ENCODE measurements at places on chromosomes 12 and 14.
A peak's percentile ranks its signal among the peaks of the same experiment; 100 is the strongest.

GRCh38 chr14:101103321-101103901 lies 199.9 kb upstream of the RTL1 start:
- no peak for DNase-seq

- DNase-seq, result no peak
Measured at GRCh38 chr12:1779783-1780182, 40.6 kb upstream of the LRTM2 start.

DNA sequence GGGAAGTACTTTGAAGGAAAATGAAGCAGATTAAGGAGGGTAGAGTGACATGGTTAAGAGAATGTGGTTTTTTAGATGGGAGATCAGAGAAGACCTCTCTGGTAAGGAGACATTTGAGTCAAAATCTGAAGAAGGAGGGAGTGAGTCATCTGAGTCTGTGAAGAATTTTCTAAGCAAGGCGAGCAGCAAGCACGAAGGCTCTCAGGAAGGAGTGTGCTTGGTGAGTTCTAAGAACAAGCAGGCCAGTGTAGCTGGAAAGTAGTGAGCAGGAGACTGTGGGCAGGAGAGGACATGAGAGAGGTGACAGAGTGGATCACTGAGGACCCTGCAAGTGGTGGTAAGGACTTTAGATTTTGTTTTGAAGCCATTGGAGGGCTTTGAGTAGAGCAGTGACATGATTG lies 76.3 kb upstream of the FUT8 start:
- DNase-seq, result no peak

- DNase-seq, result peak; percentile 83
Measured at GRCh38 chr12:12779529-12779928, 5.9 kb upstream of the APOLD1 start.

- DNase-seq, result no peak
Measured at GRCh38 chr14:97107760-97108159, 310.6 kb downstream of the VRK1 start.

GRCh38 chr12:70774055-70774454 lies 136.8 kb upstream of the PTPRB start:
- no peak for DNase-seq

DNA sequence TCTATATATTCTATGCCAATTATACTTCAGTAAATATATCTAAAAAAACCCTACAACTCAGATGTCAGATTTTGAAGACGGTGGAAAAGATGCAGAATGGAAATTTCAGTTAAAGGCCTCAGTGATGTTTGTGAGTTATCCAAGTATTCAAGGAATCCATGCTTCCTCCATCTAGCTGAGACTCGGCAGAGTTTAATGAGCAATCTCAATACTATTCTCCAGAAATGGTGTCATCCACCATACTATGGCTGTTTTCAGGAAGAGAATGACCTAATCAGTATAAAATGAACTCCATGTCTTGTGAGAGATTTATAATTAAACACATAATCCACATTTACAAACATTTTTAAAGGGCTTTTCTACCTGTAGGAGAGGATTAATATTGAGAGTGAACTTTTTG lies 66.0 kb downstream of the KLHL28 start:
- peak; percentile 73 for DNase-seq

GRCh38 chr12:93794738-93795137 lies 117.6 kb downstream of the CRADD start:
- DNase-seq, result no peak

GRCh38 chr12:15629108-15629507 lies 160.1 kb downstream of the EPS8 start:
- DNase-seq, result peak; percentile 95

DNA sequence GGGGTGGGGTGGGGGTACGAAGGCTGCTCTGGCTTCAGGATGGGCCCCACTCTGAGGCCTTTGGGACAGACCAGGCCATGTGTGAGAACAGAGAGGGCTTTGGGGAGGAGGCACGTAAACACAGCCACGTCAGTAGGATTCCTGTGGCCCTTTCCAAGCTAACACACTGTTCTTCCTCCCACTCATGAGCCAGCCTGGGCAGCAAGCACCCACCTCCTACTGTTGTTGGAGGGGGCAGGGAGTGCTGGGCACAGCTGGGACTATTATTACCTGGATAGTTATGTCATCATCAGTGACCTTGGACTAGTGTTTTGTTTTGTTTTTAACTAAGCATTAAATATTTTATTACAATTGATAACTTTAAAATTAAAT lies 5.3 kb downstream of the CHGA start:
- DNase-seq, result no peak

GRCh38 chr12:7374423-7375144 lies 69.4 kb downstream of the CD163L1 start:
- DNase-seq, result no peak

GRCh38 chr12:94284859-94285258 lies 136.5 kb downstream of the PLXNC1 start:
- no peak for DNase-seq

- DNase-seq, result no peak
Measured at GRCh38 chr12:38158428-38159091, 158.0 kb upstream of the ALG10B start.

DNA sequence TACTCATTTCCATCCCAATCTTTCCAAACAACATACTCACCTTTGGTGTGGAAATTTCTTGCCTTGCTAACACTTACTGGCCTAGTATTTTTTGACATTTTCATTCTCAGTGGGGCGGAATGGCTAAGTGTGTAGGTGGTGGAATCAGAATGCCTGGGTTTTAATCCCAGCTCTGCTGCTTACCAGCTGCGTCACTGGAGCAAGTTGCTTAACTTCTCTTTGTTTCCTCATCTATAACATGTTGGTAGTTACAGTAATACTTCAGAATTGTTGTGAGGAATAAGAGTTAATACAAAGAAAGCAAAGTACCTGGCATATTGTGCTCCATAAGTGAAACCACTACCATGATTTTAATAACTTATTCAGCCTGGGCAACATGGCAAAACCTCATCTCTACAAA lies 3.0 kb upstream of the FAM177A1 start:
- no peak for DNase-seq

DNA sequence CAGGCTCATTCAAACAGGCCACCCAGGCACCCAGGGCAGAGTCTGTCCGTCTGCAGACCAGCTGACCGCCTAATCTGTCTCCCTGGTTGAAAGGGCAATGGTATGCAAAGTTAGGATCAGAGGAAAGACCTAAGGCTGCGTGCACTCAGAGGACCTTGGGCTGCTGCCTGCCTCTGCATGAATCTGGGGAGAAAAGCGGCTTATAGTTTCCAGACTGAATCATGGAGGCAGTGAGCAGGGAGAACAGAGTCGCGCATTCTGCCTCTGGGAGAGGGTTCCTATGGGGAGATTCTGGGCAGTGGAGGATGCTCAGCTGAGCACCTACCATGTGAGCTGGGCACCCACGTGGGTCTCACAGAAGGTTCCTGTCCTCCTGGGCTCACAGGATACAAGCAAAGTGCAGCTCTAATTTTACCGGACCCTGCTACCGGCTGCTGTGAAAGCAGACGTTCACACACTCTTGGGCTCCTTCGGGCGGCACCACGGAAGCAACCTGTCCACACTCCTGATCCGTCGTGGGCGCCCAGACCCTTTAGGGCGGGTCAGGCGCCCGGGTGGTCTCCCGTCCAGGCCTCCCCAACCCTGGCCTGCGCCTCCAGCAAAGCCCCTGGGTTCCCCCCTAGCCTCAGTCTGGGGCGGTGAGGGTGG lies 772 bp downstream of the SCARB1 start:
- DNase-seq, result no peak

GRCh38 chr12:116339062-116339461 lies 61.6 kb upstream of the MED13L start:
- no peak for DNase-seq

GRCh38 chr12:98678946-98679610 lies 34.0 kb downstream of the APAF1 start:
- no peak for DNase-seq

GRCh38 chr12:91422811-91423692 lies 240.4 kb upstream of the DCN start:
- DNase-seq, result no peak

- DNase-seq, result no peak
Measured at GRCh38 chr14:75610834-75611233, 32.4 kb downstream of the FLVCR2 start.

GRCh38 chr14:96252323-96252998 lies 3.5 kb upstream of the BDKRB1 start:
- DNase-seq, result no peak

DNA sequence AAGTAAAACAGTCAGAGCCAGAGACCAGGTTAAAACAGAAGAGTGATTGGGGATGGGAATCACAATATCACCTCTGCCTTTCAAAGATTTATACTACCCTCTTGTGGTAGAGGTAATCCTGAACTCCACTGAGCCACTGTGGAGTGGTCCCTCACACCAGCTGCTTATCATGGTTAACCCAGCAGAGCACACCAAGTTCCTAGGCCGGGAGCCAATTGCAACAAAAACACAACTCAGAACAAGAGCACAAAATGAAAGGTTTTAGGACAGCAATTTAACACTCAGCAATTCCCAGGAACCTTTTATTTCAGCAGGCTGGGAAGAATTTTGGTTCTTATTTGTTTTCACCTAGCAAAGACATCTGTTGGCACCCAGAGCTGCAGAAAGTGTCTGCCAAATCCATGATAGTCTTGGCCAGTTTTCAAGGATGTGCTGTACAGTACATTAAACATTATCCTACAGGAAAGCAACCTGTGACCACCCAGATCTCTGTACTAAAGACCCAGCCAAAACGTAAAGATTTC lies 220.5 kb upstream of the ATXN7L3B start:
- peak; percentile 47 for DNase-seq

DNA sequence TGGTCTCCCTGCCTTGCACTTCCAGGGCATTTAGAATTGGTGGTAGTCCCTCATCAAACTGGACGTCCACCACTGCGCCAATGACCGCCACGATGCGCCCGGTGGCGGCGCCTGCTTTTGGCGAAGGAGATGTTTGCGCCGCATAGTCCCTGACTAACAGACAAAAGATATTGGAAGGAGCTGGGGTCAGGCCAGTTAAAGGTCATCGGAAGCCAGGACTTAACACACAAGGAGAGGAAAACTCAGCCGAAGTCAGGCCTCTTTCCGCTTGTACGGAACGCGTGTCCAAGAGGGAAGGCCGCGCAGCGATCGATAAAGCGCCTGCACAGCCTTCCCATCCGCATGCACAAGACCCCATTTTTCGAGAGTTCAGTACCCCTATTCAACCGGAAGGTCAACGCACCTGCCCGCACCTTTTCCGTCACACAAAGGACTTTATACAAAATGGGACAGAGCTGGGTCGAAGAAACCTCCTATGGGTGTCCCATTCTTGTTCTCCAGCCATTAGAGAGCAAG lies 525 bp downstream of the ATP5F1B start:
- DNase-seq, result no peak

All from non-pigmented ciliary epithelial cell (primary cell).